ENCODE measurements at places on chromosomes 1 and 21.

DNA sequence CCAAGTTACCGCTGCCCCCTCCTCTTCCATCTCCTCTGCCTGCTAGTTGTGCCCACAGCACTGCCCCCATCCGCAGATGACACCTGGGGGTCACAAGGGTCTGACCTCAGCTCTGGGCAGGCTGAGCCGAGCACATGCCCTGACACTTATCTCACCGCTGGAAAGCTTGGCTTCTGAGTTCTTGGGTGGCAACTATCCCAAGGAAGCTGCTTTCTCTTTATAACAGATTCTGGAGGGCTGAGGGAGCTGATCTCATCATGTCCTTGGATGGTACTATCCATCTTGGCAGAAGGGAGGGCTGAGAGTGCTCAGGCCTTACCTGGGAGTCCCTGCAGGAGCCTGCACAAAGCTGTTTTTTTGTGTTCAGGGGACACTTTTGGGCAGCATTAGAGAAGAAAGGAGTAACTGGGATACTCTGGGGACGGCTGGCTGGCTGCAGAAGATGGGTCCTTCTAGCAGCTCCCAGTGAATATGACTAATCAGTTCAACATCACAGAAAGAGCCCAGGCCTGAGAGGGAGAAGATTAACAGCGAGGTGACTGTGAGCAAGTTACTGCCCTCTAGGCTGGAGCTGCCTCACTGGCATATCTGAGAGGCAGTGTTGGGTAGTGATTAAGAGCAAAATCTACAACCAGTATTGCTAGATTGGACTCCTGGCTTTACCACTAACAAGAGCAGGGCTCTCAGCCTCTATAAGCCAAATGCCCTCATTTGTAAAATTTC is 71.6 kb downstream of the PLXNA2 start:
- DNase-seq = no peak

DNA sequence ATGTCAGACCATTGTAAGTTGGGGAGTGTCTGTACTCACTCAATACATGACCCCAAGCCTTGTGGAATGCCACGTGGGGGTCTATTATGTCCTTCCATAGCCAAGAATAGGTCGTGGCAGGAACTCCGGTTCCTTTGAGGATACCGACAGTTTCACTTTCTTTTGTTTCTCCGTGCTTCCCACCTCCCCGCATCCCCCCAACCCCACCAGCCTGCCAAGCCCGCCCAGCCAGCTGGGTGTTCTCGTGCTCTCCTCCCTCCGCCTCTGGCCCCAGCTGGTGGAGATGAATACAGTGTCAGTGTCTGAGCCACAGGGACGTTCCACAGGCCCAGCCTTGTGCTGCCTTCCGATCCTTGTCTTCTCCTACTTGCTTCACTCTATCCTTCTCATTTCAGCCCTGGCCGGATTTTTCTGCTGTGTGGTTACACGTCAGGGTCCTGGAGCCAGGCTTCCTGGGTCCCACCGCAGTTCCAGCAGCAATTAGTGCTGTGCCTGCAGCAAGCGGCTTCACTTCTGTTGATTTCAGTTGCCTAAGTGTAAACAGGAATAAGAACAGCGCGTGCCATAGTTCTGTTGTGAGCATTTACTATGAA is 4.1 kb upstream of the AGTRAP start:
- DNase-seq = no peak

DNA sequence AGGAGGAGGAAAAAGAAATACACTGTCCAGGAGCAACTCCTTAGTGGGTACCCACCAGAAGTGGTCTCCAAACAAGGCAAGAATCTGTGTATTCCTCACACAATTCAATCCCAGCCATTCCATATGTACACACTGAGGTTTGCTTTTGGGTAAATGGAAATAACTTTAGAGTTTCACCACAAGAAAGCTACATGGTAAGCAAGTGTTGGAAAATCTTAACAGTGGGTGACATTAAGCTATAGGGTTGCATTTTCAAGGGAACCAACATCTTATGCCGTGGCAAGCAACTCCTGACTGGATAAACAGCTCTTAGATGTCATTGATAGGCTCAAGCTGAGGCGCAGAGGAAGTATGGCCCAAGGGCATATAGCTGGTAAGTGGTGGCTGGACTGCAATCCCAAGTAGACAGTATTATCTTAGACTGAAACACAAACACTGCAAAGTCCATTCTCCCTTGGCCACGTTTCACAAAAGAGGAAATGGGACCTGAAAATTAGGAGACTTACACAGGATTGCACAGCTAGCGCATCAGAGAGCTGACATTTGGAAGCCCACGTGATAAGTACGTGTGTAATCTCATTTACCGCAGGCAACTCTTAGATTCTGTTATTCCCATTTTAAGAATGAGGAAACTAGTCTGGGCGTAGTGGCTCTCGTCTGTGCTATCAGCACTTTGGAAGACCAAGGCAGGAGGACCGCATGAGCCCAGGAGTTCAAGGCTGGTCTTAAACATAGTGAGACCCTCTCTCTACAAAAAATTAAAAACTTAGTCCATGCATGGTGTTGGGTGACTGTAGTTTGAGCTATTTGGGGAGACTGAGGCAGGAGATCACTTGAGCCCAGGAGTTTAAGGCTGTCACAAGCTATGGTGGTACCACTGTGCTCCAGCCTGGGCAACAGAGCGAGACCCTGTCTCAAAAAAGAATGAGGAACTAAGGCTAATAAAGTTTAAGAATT is 4.0 kb upstream of the BRWD1 start:
- no peak for DNase-seq

GRCh38 chr21:33047231-33047630 is 21.5 kb downstream of the OLIG2 start:
- DNase-seq = no peak

- DNase-seq = no peak
These were observed 92.0 kb downstream of the SPAG17 start for GRCh38 chr1:118093017-118093416.

DNA sequence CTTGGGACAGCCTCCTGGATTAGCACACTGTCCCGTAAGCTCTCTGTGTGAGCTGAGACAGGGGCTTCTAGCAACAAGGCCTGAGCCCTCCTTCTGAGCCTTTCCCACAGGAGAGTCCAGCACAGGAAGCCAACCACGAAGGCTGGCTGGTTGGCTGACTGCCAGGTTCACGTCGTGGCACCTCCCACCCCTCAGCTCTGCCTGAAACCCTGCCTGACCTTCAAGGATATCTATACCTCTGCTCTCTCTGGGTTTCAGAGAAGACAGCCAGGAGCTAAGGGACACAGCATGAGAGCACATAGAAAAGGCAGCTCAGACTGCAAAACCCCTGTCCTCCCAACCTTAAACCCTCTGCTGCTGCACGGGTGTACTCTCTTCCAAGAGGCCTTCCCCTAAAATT is 13.9 kb downstream of the DLGAP3 start:
- no peak for DNase-seq

DNA sequence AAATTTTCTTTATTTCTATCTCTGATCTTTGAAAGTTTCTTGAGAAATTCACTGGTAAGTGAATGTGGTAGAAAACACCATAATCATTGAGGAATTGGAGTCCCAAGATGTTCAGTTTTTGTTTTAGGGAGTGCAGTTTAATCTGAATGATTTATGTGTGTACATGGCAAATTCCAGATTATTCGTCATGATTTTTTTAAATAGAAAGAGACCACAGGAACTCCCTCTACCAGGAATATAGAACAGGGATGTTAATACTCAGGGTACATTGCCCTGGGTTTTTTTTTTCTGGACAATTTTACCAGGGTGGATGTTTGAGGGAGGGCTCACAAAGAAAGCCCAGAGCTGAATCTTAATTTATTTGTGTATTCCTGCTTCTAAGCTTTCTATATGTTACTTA is 109.0 kb downstream of the VPS13D start:
- no peak for DNase-seq

GRCh38 chr1:208951908-208952307 is 631.6 kb upstream of the CAMK1G start:
- no peak for DNase-seq

DNA sequence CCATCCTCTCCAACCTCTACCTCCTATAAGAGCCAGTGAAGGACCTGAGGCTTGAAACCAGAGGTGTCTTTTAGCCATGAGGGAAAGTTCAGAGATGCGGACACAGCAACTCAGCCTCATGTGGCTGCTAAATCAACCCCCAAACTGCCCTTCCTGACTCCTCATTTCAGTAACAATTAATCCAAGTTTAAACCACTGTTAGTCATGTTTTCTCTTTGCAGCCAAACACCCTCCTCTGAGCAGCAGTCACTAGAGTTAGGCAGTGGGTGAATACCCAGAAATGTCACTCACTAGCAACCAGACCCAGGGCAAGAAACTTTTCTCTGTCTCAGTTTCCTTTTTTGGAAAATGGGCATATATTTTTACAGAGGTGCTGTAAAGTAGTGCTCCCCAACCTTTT is 71.2 kb downstream of the KCNJ15 start:
- no peak for DNase-seq

DNA sequence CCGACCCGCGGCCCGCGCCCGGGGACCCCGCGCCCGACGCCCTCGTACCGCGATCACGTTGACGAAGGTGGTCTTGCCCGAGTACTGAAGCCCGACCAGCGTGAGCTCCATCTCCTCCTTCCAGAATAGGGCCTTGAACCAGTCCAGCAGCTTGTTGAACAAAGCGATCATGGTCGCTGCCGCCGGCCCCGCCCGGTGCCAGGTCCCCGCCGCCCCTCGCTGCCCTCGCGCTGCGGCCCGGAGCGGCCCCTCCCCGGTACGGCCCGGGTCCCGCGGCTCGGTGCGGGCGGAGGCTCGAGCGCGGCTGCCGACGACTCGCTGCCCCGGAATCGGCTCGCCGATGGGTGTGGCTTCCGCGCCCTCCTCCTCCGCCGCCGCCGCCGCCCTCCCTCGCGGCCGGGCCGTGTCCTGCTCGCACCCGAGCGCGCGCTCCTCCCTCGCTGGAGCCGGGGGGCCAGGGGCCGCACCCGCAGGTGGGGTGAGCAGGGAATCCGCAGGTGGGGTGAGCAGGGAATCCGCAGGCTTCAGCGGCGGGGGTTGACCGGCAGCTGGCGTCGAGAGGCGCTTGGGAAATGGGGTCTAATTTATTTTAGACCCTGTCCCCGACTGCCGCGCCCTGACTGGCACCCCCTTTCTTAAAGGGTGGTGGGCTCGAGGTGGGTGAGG is at the start of gene ARL8A:
Gene ARL8A, minus strand, starts transcription at position 336 of the 666 bp plus-strand sequence. Its CDS starts 165 bp downstream, at position 171.
- DNase-seq = no peak

GRCh38 chr1:183757061-183757460 is 47.9 kb upstream of the RGL1 start:
- DNase-seq = no peak

- DNase-seq = no peak
These were observed 1.5 kb downstream of the HMGCL start for GRCh38 chr1:23823767-23824166.

DNA sequence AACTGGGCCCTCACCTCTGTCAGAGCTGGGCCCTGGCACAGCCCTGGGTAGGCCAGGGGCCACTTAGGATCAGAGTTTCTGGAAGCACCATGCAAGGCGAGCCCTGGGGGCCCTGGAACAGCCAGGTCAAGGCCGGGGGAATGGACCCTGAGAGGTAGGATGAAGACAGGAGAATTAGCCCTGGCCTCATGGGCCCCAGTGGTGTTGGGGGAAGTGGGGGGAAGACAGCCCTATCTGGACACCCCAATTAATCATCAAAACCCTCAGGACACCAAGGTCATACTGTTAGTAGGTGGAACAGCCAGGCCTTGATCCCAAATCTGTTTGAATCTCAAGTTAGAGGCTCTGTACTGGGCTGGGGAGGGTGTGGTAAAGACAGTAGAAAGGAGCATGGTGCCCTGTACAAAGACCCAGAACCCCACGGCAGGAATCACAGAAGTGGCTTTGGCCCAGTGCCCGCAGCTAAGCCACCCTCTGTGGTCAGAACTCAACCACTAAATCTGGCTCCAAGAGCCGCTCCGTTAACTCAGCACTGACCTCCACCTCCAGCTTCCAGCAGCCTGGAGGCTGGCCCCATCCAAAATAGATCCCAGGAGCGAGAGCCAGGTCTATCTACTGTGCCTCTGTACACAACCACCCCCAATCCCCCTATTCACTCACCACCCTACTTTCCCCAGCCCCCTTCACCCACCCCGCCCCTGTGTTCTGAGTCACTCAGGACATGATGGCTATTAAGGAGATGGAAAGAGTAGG is 14.0 kb upstream of the TRIM63 start:
- no peak for DNase-seq

DNA sequence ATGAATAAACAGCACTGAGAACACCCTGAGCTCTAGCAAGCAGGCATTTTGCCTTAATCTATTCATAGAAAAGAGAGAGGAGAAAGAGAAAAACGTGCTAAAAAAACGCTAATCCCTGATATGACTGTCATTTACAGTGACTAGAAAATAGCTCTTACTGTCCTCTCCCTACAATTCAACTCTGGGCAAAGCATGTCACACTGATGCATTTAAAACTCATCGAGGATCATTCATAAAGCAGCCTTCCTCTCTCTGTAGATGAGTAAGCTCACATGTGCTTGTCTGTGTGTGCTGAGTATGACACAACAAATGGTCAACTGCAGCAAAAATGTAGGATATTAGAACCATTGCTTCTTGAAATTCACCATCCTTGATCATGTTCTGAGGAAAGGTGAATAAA is 109.0 kb downstream of the SGIP1 start:
- no peak for DNase-seq

Measured in stimulated activated CD8-positive, alpha-beta memory T cell treated with anti-CD3 and anti-CD28 coated beads, Interleukin-15, amount 100 ng/mL, for 1 hour (primary cell).